ENCODE measurements at places on chromosomes 3 and 15.

- DNase-seq = no peak
These were observed 17.3 kb upstream of the CDCP1 start for GRCh38 chr3:45163481-45163880.

DNA sequence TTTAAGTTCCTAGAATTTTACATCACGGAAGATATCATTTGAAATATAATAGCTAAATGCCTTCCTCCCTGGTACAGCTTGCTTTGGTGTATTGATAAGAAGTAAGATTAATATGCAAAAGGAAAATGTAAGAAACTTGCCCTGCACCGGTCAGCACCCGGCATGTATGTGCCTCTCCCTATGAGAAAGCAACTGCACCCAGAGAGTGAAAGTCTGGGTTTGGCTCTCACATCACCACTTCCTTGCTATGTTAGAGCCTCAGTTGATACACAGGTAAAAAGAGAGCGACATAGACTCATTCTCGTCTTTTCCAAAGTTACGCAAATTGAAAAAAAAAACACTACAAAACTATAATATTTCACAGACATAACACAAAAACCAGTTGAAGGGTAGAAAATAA, 96.7 kb downstream of the FOXP1 start:
- peak; percentile 41 for DNase-seq

- DNase-seq = no peak
These were observed 64.6 kb downstream of the SNRPN start for GRCh38 chr15:25019434-25019833.

DNA sequence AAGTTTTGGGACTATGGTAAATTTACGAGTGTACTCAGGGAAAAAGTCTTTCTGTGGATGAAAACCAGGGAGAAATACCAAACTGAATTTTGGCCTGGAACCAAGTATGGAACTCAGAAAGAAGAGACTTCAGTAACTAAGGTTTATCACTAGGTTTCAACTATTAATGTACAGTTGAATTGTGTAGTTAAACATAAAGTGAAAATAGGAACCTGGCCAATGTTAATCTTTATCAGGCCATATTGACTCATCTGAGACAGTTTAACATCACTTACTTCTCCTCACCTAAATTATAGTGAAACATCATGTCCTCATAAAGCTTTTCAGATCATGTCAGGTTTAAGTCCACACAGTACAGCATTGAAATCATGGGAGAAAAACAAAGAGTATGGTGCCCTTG, 197.7 kb downstream of the LSAMP start:
- no peak for DNase-seq

- no peak for DNase-seq
These were observed 94.3 kb upstream of the GADL1 start for GRCh38 chr3:30988769-30989168.

DNA sequence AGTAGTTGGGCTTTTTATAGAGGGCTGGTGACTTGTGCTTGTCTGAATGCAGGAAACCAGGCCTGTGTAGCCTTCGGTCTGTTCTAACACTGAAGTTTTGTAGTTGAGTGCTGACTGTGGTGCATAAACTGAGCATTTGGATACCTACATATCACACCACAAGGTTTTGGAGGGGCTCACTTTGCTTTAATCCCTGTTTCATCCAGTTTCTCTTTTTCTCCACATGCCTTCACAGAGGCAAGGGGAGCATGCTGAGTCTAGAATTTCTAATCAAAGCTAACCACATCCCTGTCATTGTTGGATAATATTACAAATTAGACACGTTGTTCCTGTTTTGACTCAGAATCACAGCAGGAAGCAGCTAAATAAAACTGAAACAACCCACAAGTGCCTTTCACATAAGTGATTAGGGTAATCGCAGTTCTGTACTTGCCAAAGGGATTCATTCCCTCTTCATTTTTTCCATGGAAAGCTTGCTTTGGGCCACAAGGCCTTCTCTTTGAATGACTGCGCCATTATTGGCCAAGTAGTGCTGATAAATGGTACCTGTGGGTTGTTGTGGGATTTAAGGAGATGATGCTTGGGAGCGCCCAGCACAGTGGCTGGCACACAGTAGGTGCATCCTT, 48.9 kb downstream of the TGFBR2 start:
- DNase-seq = peak; percentile 92

GRCh38 chr3:184639351-184639750, 72.5 kb downstream of the MAGEF1 start:
- no peak for DNase-seq

GRCh38 chr3:20225769-20226168, 39.8 kb upstream of the SGO1 start:
- DNase-seq = no peak

DNA sequence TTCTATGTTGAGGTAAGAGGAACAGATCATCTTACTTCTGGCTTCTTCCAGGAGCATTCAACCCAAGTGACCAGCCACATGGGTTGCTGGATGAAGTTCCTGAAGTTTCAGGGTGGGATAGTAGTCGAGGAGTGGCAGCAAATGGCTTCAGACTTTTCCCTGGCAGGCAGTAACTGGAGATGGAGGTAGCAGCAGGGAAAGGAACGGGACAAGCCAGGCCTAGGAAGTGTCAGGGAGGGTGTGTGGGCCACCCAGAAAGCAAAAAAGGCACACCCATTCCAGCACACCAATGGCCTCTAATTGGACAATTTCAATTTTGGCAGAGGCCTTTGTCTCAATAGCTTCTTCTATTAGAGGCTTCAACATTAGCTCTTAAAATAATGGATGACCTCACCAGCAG, 498.6 kb upstream of the ATP11B start:
- DNase-seq = no peak

GRCh38 chr15:42106288-42106687, 11.9 kb upstream of the PLA2G4D start:
- DNase-seq = no peak

GRCh38 chr3:116318370-116318769, 126.9 kb downstream of the LSAMP start:
- DNase-seq = no peak

GRCh38 chr3:47802734-47803479, at the start of gene DHX30:
TSS of gene DHX30 (plus strand) at chr3:47803138. CDS start at chr3:47810684, 7,546 bp downstream.
- peak; percentile 88 for DNase-seq

- no peak for DNase-seq
These were observed 389.8 kb downstream of the TBC1D5 start for GRCh38 chr3:17352620-17353019.

- DNase-seq = peak; percentile 44
These were observed 31.9 kb upstream of the RAB6B start for GRCh38 chr3:133927540-133928066.

GRCh38 chr15:32959077-32959476, 235.4 kb downstream of the FMN1 start:
- DNase-seq = no peak

DNA sequence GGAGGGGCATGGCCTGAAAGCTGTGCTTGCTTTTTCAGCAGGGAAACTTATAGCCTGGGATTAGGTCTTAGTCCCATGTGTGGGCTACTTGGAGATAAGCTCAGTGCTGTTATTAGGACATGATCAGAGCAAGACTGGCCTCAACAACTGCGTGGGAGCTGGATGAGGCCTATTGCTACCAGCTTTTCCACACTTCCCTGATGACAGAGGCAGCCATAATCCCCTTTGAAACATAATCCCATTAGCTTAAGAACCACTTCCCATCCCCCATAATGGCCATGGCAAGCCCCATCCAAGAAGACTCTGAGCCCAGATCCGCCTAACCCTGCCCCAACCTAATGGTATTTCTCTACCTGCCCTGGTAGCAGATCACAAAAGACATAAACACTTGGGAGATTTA, 26.6 kb upstream of the GK5 start:
- no peak for DNase-seq

All from activated CD4-positive, alpha-beta T cell treated with anti-CD3 and anti-CD28 coated beads, Interleukin-2, amount 50 U/mL, for 16 hours (primary cell).